ENCODE measurements at places on chromosomes 6 and 20.

DNA sequence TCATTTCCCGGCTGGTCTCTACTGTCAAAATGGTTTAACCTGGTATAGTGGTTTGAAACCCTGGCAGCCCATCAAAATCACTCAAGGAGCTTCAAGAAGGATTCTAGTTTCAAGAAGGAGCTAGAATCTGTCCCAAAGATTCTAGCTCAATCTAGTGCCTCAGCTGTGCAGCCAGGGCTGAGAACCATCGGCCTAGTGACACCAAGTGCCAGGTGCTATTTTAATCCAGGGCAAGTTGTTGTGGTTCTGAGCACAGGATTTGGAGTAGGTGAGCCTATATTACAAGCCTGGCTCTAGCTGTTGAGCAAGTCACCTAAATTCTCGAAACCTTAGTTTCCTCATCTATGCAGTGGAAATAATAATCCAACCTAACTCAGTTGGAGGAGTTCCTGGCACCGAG is 3.7 kb downstream of the MOCS1 start:
- no peak for DNase-seq

- DNase-seq: no peak
Observed at GRCh38 chr6:44558024-44558831, 170.7 kb downstream of the CDC5L start.

- DNase-seq: no peak
Observed at GRCh38 chr6:114580882-114581281, 238.1 kb upstream of the HS3ST5 start.

GRCh38 chr6:107711412-107712236 is 112.5 kb downstream of the SCML4 start:
- DNase-seq: no peak

- DNase-seq: no peak
Observed at GRCh38 chr20:16283307-16283706, 289.9 kb downstream of the KIF16B start.

DNA sequence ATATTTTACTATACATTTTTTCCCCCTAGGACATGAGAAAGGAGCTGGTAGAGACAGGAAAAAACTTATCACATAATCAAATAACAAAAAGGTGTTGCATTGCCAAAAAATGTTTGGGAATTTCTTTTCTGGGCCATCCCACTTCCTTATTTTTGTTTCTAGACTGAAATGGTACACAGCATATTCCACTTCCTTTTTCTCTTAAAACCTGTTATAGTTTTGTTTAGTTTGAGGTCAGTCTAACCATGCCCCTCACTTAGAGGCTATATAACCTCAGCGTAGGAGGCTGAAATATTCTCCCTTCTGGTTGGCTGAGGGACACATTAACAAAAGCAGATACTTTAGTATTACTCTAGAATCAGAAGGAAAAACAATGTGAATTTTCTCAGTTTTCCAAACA is 323.9 kb downstream of the GJA1 start:
- no peak for DNase-seq

DNA sequence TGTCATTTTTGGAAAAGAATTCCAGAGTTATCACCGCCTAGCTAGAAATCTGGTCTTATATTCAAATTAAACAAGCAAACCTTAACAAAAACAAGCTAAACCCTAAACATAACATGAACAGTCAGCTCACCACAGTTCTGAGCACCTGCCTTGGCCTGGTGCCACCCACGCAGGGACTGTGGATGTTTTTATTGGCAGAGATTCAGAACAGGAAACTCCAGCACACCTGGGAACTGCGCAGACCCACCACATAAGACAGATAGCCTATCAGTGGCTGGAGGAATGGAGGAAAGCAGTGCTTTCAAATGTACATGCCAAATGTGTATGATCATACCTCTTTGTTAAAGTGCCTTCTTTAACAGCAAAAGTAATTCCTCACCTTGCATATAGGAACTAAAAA is 8.9 kb downstream of the SLC16A10 start:
- no peak for DNase-seq

Data from fibroblast of skin of scalp (primary cell).